Epithelial cell of umbilical artery (primary cell): ENCODE measurements at places on chromosomes 1 and 21. TPM values are rescaled to one million over a fixed set of nuclear protein-coding genes. Genes with fewer than 3 reads are reported as not detected.

The HPCA gene
- total RNA-seq = not detected in 2 replicates

The SSX2IP gene
- 3.9 and 12.8 TPM in 2 replicates for total RNA-seq

The PYCR2 gene
- 37.7 and 46.8 TPM in 2 replicates for total RNA-seq

The ANGPTL3 gene
- total RNA-seq = not detected in 2 replicates

The UBL4B gene
- not detected in 2 replicates for total RNA-seq

The RGS8 gene
- total RNA-seq = not detected in 2 replicates

The NOS1AP gene
- total RNA-seq = 0.65 and 1.1 TPM in 2 replicates

The LRRC3 gene
- total RNA-seq = 0.61 and 1.9 TPM in 2 replicates

The SYCP1 gene
- total RNA-seq = not detected in 2 replicates

The KDM1A gene
- total RNA-seq = 168 and 179 TPM in 2 replicates

The DCST1 gene
- total RNA-seq = not detected in 2 replicates

The MPL gene
- not detected in 2 replicates for total RNA-seq

The CDA gene
- total RNA-seq = 0.61 and 0.65 TPM in 2 replicates

The SGIP1 gene
- total RNA-seq = 9.7 and 49.2 TPM in 2 replicates

The GPR25 gene
- not detected in 2 replicates for total RNA-seq

The GLRX2 gene
- total RNA-seq = 8.1 and 15.2 TPM in 2 replicates

The NPL gene
- 0.65 and 2.1 TPM in 2 replicates for total RNA-seq

The KCNJ10 gene
- not detected in 2 replicates for total RNA-seq

The SPATA46 gene
- total RNA-seq = not detected in 2 replicates

The PRMT6 gene
- 22.4 and 26.7 TPM in 2 replicates for total RNA-seq

The IL6R gene
- 0.65 and 4.1 TPM in 2 replicates for total RNA-seq

The FCRL3 gene
- total RNA-seq = not detected in 2 replicates

The FCRL2 gene
- not detected in 2 replicates for total RNA-seq

The MAN1C1 gene
- total RNA-seq = under 0.01 and 0.15 TPM in 2 replicates

The PRDX1 gene
- total RNA-seq = 929 and 1,270 TPM in 2 replicates

The DDR2 gene
- 6.8 and 16.7 TPM in 2 replicates for total RNA-seq

The MXRA8 gene
- 1.6 and 2.1 TPM in 2 replicates for total RNA-seq

The GJC2 gene
- 0.61 and 0.97 TPM in 2 replicates for total RNA-seq

The AMY1C gene
- total RNA-seq = not detected in 2 replicates

The ZCCHC17 gene
- 53.3 and 56.7 TPM in 2 replicates for total RNA-seq

The FCGR1A gene
- total RNA-seq = not detected in 2 replicates

The CELA3A gene
- total RNA-seq = not detected in 2 replicates

The AIM2 gene
- not detected in 2 replicates for total RNA-seq

The CRNN gene
- total RNA-seq = not detected in 2 replicates

The TRIM46 gene
- total RNA-seq = 3.5 and 3.9 TPM in 2 replicates

The ST6GALNAC3 gene
- total RNA-seq = 17.9 and 28.0 TPM in 2 replicates

The GNAT2 gene
- 0.32 TPM in 1 of 2 replicates, not detected in the other for total RNA-seq

The TEKT2 gene
- 0.15 and 0.32 TPM in 2 replicates for total RNA-seq

The ELF3 gene
- total RNA-seq = 0.30 and 0.32 TPM in 2 replicates

The C4BPA gene
- total RNA-seq = not detected in 2 replicates

The TAF12 gene
- 24.4 and 39.8 TPM in 2 replicates for total RNA-seq

The PLA2G2A gene
- total RNA-seq = not detected in 2 replicates

The CLCNKB gene
- total RNA-seq = not detected in 2 replicates

The NAV1 gene
- total RNA-seq = 12.6 and 14.9 TPM in 2 replicates

The EIF2D gene
- total RNA-seq = 43.5 and 46.8 TPM in 2 replicates

The HSD3B1 gene
- total RNA-seq = not detected in 2 replicates

The TMPRSS15 gene
- not detected in 2 replicates for total RNA-seq

The TRABD2B gene
- total RNA-seq = not detected in 2 replicates

The LRRC53 gene
- not detected in 2 replicates for total RNA-seq
